ENCODE measurements at places on chromosomes 6 and 20. TPM values are rescaled to one million over a fixed set of nuclear protein-coding genes. Genes with fewer than 3 reads are reported as not detected.
A peak's percentile ranks its signal among the peaks of the same experiment; 100 is the strongest.

GRCh38 chr20:8128291-8129060 lies 3.6 kb upstream of the PLCB1 start:
- H3K4me3 ChIP-seq, result no peak overlapping the region
- H3K4me1 ChIP-seq, result peaks cover 27% of the 10 kb centered on the region
- H3K27me3 ChIP-seq, result peaks cover 72% of the 10 kb centered on the region
- no peak overlapping the region for H3K27ac ChIP-seq

DNA sequence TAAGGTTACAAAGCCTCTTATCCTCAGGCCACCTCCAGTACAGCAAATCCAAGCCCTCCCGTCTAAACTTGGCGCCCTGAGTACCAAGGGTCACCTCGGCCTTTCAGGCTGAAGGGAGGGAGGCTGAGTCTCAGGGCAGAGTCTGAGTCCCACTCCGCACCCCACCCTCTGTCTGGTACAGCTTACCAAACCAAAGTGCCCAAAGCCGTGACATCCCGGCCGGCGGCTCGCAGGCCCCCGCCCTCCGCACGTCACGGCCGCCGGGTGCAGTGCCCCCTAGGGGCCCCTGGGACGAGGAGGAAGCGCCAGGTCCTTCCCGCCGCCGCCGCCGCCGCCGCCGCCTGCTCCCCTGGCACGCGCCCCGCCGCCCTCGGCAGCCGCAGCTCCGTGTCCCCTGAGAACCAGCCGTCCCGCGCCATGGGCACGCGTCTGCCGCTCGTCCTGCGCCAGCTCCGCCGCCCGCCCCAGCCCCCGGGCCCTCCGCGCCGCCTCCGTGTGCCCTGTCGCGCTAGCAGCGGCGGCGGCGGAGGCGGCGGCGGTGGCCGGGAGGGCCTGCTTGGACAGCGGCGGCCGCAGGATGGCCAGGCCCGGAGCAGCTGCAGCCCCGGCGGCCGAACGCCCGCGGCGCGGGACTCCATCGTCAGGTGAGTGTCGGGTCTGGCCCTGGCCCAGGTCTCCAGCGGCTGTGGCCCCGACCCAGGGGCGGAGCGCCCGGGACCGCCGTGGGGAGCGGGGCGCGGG lies at the start of gene MTHFD1L:
TSS of gene MTHFD1L (plus strand) at position 297 of the 741 bp plus-strand sequence. CDS start at position 418, 121 bp downstream.
- DNase-seq, result peak; percentile 84
- peak within 1 kb of the TSS; percentile 80 for H3K4me3 ChIP-seq
- peak within 1 kb of the TSS; percentile 87 for H3K27ac ChIP-seq
- H3K36me3 ChIP-seq, result peaks cover 6% of the 10 kb centered on the region
- peaks cover 40% of the 10 kb centered on the region for H3K4me1 ChIP-seq

GRCh38 chr6:45718871-45719270 lies 296.8 kb downstream of the CLIC5 start:
- peaks cover 26% of the 10 kb centered on the region for H3K4me1 ChIP-seq
- H3K27ac ChIP-seq, result no peak overlapping the region
- peaks cover 4% of the 10 kb centered on the region for H3K36me3 ChIP-seq
- DNase-seq, result no peak
- no peak overlapping the region for H3K4me3 ChIP-seq
- H3K27me3 ChIP-seq, result no peaks in the 10 kb centered on the region

GRCh38 chr6:133937909-133938308 lies 15.1 kb upstream of the TBPL1 start:
- peaks cover 7% of the 10 kb centered on the region for H3K4me1 ChIP-seq
- no peaks in the 10 kb centered on the region for H3K36me3 ChIP-seq
- no peak for DNase-seq
- peaks cover 41% of the 10 kb centered on the region for H3K27me3 ChIP-seq

CRIP3 gene
- 0.50 TPM for total RNA-seq

FOXS1 gene
- total RNA-seq, result not detected

MCUR1 gene
- total RNA-seq, result 27.7 TPM

RRAGD gene
- 1.3 TPM for total RNA-seq
